ENCODE measurements at places on chromosomes 11 and 22.

- DNase-seq = no peak
Measured at GRCh38 chr11:12853652-12854296, 155.3 kb upstream of the RASSF10 start.

DNA sequence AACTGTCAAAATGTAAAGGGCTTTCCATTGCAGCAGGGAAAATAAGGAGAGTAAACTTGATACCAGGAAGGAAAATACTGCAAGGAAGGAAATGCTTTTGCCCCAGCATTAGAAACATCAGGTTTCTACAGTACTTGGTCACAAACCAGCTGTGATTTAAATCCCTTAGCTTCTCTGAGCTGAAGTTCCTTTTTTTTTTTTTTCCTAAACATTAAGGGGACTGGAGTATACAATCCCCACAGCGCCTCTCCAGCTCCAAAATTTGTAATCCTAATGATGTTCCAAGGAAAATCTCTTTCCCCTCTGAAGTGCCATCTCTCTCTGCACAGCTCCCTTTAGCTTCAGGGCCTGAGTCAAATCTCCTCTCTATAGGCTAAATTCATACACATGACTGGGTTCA, 220.5 kb upstream of the PITPNB start:
- DNase-seq = no peak

- no peak for DNase-seq
Measured at GRCh38 chr11:9675691-9676090, 11.8 kb downstream of the SWAP70 start.

DNA sequence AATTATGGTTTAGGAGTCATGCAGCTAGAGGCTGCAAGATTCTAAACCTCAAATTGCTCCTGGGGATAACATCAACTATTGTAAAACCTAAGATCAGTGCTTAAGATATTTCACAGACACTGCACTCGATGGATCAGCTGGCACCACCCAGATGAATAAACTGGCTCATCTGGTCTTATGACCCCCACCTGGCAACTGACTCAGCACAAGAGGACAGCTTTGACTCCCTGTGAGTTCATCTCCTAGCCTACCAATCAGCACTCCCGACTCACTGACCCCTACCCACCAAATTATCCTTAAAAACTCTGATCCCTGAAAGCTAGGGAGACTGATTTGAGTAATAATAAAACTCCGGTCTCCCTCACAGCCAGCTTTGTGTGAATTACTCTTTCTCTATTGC, 782 bp upstream of the TTC12 start:
- no peak for DNase-seq

- DNase-seq = no peak
Measured at GRCh38 chr22:46589871-46590271, 30.3 kb upstream of the GRAMD4 start.

GRCh38 chr22:49021926-49022815, 805.5 kb downstream of the BRD1 start:
- DNase-seq = no peak

GRCh38 chr11:100849901-100850235, 162.8 kb downstream of the ARHGAP42 start:
- no peak for DNase-seq

DNA sequence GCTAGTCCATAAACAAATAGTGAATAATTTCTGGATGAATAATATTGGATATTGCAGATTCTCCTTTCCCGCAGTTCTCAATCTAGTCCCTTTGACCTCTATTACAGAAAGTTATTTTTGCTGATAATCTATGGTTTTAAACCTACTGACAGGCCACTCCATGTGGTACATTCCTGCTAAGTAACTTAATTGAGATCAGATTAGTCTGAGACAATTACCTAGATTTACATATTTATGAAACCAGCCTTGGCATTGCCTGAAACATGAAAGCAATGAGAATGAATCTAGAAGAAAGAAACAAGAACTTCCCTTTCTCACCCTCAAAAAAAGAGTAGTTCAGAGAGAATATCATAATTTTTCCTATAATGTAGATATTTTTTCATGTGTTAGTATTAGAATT, 964.2 kb downstream of the JRKL start:
- no peak for DNase-seq

DNA sequence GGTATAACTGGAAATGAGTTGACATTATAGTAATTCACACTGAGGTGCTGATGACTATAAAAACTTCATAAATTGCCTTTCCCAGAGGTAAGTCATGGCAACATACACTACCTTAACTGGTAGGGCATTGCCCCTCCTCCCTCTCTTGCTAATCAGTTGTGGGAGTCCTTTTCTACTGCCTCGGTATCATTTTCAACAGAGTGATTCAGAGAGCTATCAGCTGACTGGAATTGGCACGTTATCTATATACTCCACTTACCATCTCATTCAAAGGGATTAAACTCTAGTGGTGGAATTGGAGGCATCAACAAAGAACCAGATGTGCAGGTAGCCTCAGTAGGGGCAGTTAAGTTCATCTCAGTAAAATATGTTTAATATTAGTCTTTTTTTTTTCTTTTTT, 8.0 kb upstream of the NUP160 start:
- no peak for DNase-seq

DNA sequence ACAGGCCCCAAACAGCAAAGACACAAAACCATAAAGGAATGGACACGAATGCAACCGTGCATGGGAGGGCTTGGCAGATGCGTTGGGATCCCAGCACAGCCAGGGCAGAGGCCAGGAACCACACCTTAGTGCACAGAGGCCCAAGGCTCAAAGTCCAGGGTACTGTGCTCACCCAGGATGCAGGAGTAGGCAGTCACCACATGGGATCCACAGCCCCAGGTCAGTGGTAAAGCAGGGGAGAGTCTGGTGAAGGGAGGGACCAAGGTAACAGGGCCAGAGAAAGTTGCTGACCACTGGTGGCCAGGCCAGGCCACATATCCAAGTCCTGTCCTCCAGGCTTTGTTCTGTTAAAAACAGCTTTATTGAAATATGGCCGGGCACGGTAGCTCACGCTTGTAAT, 6.5 kb upstream of the CERK start:
- no peak for DNase-seq

- no peak for DNase-seq
Measured at GRCh38 chr11:61999141-61999975, 31.9 kb upstream of the FTH1 start.

DNA sequence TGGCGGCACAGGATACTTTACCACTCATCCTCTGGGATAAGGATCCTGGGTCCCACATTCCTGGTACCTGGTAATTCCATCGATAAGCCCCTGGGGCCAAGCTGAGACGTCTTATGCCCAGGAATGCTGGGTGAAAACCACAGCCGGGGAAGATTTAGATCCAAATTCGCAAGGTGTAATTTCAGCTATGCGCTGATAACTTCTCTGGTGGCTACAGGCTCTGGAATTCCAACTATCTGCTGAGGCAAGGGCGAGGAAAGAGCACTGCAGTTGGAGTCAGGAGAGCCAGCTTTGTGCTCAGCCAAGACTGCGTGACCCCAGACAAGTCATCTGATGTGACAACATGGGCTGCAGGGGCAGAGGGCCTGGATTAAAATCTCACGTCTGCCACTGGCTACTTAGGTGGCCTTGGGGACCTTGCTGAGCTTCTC, 9.9 kb upstream of the MYEOV start:
- DNase-seq = no peak

- no peak for DNase-seq
Measured at GRCh38 chr11:110982214-110982613, 263.3 kb upstream of the POU2AF2 start.

DNA sequence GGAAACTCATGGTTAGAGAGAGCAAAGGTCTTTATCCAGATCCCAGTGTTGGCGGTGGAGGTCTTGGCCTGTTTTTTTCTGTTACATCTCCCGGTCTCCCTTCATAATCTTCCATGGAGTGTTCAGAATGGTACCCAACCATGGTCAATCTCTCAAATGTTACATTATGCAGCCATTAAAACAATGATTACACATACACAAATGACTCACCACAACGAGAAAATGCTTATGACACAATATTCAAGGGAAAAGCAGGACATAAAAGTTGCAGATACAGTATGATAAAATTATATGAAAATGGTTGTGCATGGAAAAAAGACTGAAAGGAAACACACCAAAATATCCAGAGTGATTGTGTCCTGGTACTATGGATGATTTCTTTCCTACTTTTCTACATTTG, 17.8 kb upstream of the CSNK1E start:
- no peak for DNase-seq

DNA sequence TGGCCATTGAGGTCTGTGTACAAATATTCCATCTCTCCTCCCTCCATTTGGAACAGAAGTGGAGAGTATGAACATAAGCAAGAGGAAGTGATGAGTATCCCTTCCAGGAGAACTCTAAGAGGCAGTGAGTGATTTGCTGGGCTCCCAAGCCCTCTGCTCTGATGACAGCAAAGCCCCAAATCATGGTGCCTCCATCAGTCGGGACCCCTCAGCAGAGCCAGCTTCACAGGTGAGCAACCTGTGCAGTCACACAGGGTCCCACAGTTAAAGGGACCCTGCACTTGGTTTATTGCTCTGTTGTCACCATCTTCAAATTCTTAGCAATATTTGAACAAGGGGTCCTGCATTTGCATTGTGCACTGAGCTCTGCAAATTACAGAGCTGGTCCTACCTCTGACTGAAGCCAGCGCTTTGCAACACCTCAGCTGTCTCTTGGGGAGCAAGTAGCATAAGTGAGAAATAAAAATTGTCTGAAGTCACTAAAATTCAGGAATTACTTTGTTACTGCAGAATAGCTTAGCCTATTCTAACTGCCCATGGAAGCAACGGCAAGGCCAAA, 466.4 kb downstream of the MN1 start:
- DNase-seq = no peak

DNA sequence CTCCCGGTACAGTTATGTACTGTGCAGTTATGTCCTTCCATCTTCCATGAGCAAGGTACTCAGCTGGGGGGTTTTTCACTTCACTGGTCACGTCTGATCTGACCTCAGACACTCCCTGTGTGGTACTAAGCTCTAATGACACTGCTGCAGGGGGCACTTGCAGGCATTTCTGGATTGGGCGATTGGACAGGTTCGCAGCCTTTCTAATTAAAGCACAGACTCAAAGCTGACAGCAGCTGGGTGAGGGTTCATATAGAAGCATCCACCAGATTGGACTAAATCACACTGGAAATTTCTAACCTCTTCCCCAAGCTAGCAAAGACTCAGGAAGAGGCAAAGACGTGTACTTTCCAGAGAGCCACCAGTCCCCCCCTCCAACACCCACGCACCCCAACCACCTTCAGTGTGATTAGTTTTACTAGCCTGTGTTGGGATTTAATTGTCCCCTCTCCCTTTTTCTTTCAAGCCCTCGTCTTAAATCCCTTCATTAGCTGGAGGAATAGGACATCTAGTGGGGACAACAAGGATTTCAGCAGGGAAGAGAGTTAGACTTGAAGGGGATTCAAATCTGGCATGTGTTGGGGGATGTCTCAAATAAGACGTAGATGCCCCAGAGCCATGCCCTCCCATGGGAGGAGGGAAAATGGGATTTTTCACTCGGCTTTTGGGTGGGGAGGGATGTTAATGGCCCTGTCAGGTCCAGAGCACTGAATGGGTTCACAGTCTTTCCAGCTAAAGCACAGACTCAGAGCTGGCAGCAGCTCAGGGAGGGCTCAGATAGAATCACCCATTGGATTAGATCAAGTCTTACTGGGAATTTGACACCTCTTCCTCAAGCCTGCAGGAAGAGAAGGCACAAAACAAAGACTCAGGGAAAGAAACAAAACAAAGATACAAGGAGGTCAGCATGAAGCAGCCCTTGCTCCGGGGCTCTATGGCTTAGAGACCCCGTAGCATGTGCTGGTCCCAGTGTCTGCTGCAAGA, 10.9 kb downstream of the INS start:
- DNase-seq = no peak

GRCh38 chr11:27028561-27028965, 12.1 kb upstream of the BBOX1 start:
- DNase-seq = no peak

- DNase-seq = no peak
Measured at GRCh38 chr11:80007616-80008015, 566.8 kb upstream of the TENM4 start.

DNA sequence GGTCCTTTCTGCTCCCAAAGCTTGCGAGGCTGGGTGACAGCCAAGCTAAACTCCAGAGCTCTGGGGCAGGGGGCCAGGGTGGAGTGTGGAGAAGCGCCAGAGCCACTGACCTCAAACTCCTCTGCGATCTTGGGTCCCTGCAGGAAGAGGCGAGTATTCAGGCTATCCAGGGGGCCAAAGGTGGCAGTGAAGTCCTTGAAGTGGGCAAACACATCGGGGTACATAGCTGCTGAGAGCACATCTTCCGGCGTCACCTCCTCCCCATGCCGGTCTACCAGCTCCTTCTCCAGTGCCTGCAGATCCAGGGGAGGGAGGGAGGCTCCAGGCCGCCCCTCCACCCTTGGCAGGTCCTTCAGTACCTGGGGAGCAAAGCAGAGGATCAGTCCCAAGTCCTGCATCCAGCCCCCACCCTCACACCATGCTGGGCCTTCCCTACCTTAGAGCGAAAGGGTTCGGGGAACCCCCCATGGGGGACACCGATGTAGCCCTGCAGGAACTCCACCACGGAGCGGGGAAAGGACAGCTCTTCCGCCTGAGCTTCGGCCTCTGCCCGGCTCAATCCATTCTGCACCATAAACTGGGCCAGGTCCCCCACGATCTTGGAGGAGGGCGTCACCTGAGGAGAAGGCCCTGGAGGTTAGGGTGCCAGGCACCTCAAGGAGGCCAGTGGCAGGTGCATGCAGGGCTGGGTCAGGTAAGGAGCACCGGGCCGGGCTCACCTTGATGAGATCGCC, 6.4 kb downstream of the RCE1 start:
- no peak for DNase-seq

GRCh38 chr11:11409901-11410300, 56.9 kb upstream of the CSNK2A3 start:
- DNase-seq = no peak

GRCh38 chr11:83047515-83048225, 24.0 kb downstream of the RAB30 start:
- DNase-seq = no peak

- no peak for DNase-seq
Measured at GRCh38 chr11:65927904-65928397, 8.7 kb downstream of the DRAP1 start.

- DNase-seq = no peak
Measured at GRCh38 chr22:32848226-32848625, 46.7 kb downstream of the TIMP3 start.

DNA sequence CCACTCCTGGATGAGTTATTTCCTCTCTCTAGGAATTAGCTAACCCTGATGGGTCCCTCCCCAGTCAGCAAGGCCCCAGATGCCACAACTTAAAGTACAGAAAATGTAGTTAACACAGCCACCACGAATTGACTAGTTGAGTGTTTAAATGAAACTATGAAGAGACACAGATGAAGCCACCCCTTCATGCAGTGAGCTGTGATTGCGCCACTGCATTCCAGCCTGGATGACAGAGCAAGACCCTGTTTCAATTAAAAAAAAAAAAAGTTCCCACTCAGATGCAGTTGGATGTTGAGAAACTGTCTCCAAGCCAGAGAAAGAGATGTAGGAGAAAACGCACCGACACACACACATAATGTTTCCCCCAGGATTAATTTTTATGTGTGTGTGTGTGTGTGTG, 53.3 kb downstream of the SCN3B start:
- no peak for DNase-seq

DNA sequence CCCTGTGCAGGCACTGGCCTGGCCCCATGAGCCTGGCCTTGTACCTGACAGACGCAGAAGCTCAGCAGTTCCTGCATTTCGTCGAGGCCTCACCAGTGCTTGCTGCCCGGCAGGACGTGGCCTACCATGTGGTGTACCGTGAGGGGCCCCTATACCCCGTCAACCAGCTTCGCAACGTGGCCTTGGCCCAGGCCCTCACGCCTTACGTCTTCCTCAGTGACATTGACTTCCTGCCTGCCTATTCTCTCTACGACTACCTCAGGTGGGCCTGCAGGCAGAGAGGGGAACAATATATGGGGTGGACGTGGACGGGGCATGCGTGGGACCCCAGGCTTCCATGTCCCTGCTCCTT, 4.9 kb downstream of the LARGE2 start:
- no peak for DNase-seq

All from amygdala (tissue), 56 donors.